Posterior vena cava (tissue), 2 donors: ENCODE measurements at places on chromosomes 2 and 18. TPM values are rescaled to one million over a fixed set of nuclear protein-coding genes. Genes with fewer than 3 reads are reported as not detected.
A peak's percentile ranks its signal among the peaks of the same experiment; 100 is the strongest.

The ZNF804A gene
- total RNA-seq = 0.76 TPM

The ANXA4 gene
- total RNA-seq = 90.8 TPM

The MAL gene
- 1.0 TPM for total RNA-seq

DNA sequence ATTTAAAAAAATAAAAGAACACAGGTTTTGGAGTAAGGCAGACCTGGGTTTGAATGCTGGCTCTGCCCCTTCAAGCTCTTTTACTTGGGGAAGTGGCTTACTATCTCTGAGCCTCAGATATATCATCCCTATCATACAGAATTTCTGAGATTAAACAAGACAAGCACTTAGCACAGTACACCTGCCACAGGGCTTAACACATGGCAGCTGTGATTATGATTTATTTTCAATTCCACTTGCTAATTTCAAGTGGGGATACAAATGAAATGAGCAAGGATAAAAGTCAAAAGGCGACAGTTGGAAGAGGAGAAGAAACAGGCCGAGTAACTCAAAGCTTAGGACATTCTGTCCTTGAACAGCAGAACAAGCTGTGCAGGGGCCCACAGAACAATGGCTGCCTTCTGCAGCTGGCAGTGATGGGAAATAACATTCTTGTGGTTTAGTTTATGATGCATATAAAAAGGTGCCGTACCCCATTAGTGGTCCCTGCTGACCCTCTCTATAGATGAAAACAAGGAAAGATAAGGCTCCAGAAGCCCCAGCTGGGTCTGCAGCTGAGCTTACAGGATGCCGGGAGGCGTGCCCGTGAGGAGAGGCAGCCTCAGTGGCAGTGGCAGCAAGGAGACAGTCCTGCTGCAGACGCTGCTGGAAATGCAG is 45.3 kb downstream of the KIF3C start:
- DNase-seq = no peak

GRCh38 chr2:200496696-200497095 is 13.2 kb downstream of the KCTD18 start:
- no peak for DNase-seq

DNA sequence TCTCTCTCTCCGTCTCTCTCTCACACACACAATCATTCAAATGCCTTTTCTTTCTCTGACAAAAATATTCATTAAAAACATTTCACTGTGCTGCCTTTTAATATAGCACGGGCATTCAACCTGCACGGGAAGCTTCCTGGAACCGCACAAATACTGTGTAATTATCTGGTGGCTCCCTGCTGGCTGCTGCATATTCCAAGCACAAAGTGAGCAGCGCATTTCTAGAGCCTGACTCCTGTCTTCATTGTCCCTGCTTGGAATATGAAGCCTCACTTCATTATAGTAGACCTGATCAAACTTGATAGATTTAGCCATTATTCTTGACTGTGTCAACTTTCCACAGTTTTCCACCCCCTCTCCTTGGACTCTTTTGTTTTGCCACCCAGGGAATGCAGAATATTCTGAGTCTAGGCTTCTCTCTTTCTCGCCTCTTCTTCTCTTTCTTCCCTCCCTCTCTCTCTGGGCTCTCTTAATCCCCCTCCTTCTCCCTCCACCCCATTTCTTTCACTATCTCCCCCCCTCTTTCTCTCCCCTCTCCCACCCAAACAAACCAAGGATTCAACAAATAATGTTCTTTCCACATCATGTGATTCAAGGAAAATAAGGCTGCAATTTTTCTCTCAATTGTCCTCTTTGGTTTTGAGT is 672.1 kb upstream of the FANCL start:
- no peak for DNase-seq

- DNase-seq = no peak
These were observed 94.1 kb downstream of the FAM161A start for GRCh38 chr2:61759718-61760117.

DNA sequence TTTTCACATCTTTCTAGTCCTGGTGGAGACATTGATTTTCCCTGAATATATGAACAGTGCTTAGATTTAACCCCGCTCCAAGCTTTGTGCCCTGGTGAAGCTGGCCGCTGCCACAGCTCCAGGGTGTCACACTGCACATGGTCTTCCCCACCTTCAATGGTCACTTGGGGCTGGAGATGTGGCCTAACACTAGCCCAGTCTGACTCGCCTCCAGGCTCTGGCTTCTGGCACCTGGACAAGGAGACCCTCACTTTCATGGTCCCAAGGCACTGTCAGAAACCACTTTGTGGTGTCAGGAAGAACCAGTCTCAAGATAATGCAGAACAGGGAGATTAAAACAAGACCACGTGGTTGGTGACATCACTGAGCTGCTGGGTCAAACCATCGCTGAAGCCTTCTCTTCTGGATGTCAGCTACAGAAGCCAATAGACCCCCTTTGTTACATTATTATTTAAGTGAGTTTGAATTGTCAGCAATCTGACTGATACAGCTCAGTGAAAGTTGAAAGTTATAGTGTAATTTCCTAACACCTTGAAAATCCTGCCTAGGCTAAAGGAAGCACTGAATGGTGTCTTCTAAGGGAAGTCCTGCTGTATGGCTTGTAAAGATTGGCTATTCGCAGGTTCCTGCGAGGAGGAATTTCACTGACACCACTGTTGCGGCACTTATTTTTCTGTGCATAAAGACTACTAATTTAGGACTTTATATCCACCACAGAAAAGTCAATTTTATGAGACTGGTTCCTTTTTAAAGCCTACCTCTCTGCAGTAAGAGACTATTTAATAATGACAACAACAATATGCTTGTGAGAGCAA is 55.0 kb upstream of the CTDP1 start:
- DNase-seq = peak; percentile 24

- no peak for DNase-seq
These were observed 158.4 kb upstream of the CDH7 start for GRCh38 chr18:65592435-65592834.

- no peak for DNase-seq
These were observed 12.4 kb upstream of the GMCL1 start for GRCh38 chr2:69816923-69817542.

- no peak for DNase-seq
These were observed 333.0 kb downstream of the RPRM start for GRCh38 chr2:153145470-153145978.

DNA sequence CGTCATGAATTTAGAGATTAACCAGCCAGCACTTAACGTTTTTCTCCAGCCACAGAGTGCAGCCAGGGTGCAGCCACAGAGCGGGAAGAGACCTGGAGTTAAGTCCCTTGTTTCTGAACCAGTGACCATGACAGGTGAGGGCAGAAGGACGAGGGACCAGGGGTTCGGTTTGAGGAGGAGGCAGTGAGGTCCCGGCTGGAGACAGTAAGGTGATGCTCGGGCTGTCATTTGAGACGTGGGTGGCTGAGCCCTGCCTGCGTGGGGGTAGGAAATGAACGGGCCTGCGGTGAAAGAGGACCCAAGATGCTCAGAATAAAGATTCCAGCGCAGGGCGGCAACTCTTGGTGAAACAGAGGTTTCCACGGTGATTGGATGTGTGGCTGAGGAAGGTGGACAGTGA is 205.9 kb downstream of the SNTG2 start:
- DNase-seq = no peak

DNA sequence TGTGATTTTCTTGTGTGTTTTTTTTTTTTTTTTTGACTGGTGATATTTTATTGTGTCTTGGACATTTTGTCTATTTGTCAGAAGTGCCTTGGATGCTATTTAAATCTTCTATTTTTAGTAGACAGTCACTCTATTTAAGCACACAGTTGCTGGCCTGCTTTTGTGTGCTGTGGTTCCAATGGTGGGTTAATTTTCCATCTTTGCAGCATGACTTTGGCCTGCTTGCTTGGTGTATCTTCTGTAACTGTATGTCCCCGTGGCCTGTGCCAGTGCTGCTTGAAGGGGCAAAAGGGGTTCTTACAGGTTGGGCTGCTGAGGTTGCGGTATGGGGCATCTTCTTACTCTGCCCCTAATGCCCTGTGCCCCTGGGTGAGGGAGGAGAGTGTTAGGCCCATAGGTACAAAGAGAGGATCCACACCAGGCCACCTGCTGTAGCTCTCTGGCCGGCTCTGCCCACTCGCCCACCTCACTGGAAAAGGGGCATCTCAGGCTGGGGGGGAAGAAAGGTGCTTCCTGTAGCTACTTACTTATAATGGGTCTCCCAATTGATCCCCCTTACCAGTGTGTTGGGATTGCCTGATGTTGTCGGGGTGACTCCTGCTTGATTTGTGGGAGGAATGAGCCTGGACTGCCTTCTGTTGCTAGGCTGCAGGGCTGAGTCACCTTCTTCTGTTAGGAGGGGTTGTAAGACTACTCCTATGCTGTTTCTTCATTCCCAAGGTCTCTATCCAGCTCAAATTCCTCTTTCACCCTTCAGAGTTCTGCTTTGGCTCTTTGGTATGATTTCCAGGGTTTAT is 490.0 kb upstream of the HS6ST1 start:
- DNase-seq = no peak

GRCh38 chr2:178449700-178450523 is 1.1 kb downstream of the PRKRA start:
- DNase-seq = no peak
